Jurkat, Clone E6-1 (cell line): ENCODE measurements at places on chromosomes 12 and 14.

- DNase-seq, result no peak
Observed at GRCh38 chr14:94480809-94481208, 4.8 kb upstream of the SERPINA9 start.

DNA sequence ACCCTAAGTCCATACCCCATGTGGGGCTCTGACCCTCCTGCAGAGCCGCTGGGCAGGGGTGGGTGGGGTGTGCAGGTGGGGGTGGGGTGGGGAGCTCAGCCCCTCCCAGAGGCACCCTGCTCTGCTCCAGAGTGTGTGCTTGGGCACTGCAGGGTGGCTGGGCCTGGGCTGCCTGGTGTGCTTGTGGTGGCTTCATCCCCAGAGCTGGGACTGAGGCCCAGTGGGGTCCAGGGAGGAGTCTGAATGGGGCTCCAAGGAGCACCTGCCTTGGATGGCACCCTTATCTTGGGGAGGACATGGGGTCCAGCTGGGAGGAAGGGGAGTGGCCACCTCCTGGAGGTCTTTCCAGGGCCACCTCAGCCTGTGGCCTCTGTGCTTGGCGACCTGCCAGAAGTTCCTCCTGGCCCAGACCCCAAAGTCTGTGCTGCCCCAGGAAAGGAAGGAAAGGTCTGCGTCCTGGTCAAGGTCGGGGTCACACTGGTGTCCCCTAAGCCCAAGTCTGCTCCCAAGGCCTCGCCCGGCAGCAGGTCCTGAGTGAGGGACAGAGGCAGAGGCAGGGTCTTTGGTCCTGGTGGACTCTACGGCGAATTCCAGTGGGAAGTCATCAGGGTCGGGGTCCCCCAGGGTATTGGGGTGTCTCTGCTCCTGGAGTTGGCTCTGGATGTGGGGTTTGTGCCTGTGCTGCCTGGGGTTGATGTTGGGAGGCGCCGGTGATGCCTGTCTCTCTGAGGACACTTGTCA is 373.4 kb downstream of the TMEM121 start:
- no peak for DNase-seq

DNA sequence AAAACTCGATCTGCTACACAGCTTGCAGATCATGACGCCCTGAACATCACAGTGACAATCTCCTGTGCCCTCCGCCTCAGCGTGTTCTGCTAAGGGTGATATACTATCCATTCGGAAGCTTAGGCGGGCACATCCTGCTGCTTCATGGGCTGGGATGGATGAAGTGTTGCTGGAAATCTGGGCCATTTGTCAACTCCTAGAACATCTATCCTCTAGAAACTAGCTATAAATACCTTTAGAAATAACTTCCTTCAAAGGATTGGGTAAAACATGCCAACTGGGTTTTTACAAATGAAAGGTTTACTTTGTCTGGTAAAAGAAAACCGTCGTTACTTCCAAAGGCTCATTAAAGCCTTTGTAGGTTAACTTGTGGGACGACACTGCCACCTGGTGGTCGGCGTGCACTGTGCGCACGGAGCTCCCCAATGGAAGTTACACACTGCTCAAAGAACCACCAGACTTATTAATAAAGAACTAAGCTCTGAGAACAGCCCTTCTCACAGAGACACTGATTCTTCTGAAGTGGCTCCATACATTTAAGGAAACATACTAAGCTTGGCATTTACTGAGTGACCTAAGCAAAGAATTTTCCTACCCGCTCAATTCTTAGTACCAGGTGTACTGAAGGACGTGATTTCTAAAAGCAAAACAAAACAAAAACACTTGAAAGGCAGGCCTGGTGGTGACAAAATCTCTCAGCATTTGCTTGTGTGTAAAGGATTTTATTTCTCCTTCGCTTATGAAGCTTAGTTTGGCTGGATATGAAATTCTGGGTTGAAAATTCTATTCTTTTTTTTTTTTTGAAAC is 21.6 kb upstream of the CACNA2D4 start:
- peak; percentile 76 for DNase-seq

DNA sequence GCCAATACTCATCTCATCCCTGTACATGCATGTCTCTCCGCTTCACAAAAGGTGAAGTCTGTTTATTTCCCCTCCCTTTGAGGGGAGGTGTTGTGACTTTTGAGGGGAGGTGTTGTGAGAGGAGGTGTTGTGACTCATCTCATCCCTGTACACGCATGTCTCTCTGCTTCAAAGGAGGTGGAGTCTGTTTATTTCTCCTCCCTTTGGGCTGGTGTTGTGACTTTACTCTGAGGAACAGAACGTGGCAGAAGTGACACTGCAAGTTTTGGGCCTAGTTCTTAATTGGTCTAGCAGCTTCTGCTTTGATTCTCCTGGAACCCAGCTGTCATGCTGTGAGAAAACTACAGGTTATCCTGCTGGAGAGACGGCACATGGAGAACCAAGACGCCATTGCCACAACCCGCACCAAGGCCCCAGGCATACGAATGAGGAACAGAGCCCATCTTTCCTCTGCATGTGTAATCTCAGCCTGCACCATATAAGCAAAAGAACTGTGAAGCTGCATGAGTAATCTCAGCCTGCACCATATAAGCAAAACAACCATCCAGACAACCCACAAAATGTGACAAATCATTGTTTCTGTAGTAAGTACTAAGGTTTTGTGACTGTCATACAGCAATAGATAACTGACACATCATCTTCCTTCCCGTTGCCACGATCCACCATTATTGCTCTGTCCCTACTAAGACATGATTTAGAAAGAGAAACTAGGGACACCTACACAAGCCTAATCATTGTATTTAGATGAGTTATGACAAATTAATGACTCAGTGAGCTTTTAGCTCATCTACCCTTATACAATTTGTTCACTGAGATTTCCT is 30.0 kb downstream of the GALNT4 start:
- no peak for DNase-seq

DNA sequence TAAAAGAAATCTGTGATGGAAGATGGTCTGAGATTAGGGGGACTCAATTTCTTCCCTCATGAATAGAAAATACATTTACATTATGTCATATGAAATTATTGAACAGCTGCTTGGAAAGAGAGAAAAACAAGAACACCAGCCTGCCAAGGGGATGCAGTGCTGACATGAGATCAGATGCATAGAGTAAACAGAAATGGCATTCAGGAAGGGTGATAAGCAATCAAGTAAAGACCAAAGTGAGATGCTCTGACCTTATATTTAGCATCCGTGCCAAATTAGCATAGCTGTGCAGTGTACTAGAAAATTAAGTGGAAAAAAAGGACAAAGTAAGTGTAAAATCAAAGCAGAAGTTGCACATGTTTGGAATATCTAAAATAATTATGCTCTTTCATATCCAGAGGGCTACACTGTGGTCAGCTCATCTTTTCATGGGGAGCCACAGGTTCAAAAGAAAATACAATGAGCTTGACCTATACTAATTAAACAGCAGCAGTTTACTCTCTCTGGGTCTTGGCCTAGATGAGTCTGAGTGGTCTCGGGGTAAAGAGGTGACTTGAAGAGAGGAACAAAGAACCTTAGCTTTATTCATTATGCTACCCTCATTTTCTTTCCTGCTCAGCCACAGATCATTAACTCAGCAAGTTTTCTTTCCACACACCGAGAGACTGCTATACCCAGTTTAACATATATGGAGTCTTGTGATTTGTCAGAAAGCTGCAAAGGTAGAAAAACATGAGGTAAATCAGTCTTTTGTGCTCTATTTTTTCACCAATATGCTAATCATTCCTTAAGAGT is 359.4 kb upstream of the FOXG1 start:
- no peak for DNase-seq

DNA sequence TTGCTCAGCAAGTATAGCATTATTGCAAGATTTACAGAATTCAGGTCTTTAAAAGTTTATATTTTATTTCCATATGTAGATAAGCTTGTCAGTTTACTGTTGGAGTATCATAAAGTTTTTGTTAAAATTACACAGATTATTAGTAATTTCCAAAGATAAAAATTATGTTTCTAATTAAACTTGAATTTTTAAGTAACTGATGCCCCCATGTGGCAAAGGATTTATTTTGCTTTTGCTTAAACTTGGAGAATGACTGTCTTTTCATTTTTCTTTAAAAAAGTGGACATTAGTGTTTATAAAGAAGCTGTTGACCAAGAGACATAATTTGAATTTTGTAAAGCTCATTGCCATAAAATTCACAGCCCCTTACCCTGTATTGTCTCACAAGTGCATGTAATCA is 45.8 kb downstream of the ETNK1 start:
- DNase-seq, result no peak

GRCh38 chr14:89085737-89086382 is 261.4 kb downstream of the TTC8 start:
- no peak for DNase-seq

- DNase-seq, result no peak
Observed at GRCh38 chr12:64099397-64099796, 122.7 kb downstream of the KICS2 start.

DNA sequence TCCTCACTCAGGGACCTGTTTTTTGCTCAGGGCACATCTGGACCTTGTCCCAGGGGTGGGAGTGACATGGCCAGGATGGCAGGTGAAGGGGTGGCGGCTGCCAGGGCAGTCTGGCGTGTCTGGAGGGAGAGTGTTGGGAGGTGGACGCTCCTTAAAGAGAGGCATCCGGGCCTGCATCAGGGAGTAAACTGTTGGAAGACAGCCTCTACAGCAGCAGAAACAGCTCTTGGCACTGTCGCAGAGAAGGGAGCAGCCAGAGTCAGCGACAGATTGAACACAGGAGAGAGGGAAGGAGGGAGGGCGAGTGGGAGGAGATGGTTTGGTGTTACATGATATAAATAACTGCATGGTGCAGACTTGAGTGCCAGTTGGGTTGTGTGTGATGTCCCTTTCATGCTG is 52.8 kb downstream of the IGF1 start:
- DNase-seq, result no peak

DNA sequence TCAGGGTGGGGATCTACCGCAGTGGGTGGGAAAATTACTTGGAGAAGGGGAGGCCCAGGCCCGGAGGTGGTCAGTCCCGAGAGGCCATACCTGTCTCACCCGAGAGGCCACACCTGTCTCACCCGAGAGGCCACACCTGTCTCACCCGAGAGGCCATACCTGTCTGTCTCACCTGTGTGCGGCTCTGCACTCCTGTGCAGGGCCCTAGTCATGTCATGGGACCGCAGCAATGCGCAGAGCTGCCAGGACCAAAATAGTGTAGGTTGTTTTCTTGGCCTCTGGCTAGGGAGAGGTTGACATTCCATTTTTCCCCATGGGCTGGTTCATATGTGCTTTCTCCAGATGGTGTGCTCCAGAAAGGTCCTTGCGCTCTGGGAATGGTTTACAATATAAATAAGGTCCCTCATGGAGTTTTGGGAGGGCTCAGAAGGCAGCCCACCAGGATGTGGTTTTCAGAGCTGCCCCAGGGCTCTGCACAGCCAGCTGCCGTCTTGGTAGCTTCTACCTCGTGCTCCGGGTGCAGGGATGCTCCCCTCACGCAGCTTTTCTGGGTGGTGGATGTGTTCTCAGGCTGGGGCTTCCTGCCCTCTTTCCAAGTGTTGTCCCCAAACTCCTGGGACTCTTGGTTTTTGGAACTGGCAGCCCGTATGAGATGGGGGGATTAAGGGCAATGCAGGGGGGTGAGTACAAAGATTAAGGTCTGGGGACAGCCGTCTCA is 58.2 kb downstream of the CACNA1C start:
- no peak for DNase-seq

GRCh38 chr12:47247418-47247817 is 167.7 kb upstream of the AMIGO2 start:
- no peak for DNase-seq

GRCh38 chr12:56987551-56988053 is 18.7 kb downstream of the ZBTB39 start:
- peak; percentile 50 for DNase-seq

GRCh38 chr14:70067810-70068209 is 120.9 kb downstream of the SLC8A3 start:
- no peak for DNase-seq

DNA sequence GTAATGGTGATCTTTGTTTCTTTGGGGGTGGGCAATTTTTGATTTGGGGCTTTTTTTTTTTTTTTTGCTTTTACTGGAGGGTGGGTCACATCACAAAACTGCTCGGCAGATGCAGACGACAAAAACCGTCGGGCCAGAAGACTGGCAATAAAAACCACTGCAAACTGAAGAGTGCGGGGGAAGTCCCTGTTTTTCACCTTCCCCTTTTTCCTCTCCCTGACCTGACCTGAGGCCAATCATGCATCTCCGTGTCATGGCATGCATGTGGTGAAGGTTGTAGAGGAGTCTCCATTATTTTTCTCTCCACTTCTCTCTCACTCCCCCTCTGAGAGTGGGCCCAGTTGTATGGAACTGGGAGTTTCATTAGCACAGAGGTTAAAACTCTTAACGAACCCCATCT is 57.5 kb downstream of the AP5M1 start:
- no peak for DNase-seq

DNA sequence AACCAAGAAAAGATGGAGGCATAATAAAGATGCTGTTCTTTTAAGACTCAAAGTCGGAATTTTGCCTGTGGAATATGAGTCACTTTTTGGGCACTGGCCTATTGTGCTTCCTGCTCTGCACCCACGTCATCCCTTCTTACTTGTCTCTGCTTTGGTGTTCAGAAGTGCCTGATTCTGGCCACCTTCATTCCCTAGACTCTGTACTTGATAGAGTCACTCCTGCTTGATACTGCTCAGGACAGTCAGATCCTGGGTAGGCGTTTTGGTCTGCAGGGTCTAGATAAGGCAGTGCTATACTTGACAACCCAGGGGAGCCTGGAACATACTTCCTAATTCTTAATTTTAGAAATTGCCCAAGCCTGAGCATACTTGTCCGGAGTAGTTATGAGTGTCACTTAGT is 1.9 kb downstream of the LRRK2 start:
- no peak for DNase-seq

GRCh38 chr14:104113631-104114420 is 24.6 kb upstream of the KIF26A start:
- DNase-seq, result no peak

GRCh38 chr14:70808416-70809224 is 693 bp downstream of the MAP3K9 start:
- DNase-seq, result peak; percentile 9

GRCh38 chr12:128155571-128155970 is 111.4 kb upstream of the TMEM132C start:
- no peak for DNase-seq

DNA sequence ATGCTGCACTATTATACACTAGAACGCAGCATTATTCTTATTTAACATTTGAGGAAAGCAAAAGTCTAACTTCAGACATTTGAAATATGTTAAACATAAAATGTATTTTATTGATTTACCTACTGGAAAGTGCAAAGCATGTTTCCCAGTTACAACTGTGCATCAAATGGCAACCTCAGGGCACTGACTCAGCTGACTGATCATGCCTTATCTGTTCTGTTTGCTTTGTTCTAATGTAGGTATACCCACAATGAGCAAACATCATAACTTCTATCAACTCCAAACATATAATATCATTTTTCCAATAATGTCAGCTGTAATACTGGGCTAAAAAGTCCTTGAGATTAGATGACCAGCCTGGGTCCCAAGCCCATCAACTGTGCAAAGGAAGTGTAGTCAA is 431.0 kb downstream of the FOXG1 start:
- no peak for DNase-seq

DNA sequence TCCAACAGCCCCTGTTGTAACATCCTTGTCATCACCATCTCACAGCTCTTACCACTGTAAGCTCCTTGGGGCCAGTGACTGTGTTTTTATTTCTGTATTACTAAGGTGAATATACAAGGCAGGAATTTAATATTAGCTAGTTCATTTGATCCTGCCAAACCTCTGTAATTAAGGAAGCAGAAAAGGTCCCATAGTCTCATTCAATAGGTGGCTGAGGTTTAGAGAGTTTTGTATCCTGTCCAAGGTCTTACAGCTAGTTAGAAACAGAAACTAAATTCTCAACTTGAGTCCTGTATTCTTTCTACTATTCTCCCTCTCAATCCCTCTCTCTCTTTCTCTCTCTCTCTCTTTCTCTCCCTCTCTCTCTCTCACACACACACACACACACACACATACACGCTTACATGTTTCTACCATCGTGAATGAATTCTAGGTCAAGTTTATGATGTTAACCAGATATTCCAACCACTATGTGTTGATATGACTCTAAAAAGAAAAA is 543 bp upstream of the GLIPR1 start:
- no peak for DNase-seq
